ENCODE measurements at places on chromosomes 5 and 9. TPM values are rescaled to one million over a fixed set of nuclear protein-coding genes. Genes with fewer than 3 reads are reported as not detected.

IL13 gene
- not detected for polyA plus RNA-seq

MARCOL gene
- not detected for polyA plus RNA-seq

CDC20B gene
- not detected for polyA plus RNA-seq

UGCG gene
- polyA plus RNA-seq: 23.7 TPM

MXD3 gene
- polyA plus RNA-seq: 4.1 TPM

ARRDC1 gene
- polyA plus RNA-seq: 49.2 TPM

All from IgD-negative memory B cell (primary cell).